ENCODE measurements at places on chromosomes 5 and 9.

GRCh38 chr9:120480707-120481106 is 99.3 kb downstream of the CDK5RAP2 start:
- no peak for DNase-seq

- DNase-seq: no peak
Measured at GRCh38 chr9:130429381-130429780, 15.4 kb upstream of the ASS1 start.

DNA sequence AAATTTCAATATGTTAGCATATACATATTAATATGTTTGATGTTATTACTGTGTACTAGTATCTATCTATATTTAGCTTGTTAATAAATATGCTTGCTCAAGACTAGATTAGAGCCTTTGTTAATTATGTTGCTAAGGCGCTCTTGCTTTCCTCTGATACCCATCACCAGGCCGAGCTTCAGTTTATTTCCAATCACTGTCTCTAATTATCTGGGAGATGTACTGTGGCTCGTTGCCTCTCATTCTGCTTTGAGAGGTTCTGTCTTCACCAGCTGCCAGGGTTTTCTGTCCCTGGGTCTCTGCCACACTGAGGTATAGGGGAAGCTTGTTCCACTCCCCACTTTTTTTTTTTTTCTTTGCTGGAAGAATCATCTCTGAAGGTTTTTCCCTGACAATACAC is 21.0 kb upstream of the TAF11L2 start:
- no peak for DNase-seq

- DNase-seq: no peak
Measured at GRCh38 chr9:105345626-105346025, 101.2 kb downstream of the SLC44A1 start.

DNA sequence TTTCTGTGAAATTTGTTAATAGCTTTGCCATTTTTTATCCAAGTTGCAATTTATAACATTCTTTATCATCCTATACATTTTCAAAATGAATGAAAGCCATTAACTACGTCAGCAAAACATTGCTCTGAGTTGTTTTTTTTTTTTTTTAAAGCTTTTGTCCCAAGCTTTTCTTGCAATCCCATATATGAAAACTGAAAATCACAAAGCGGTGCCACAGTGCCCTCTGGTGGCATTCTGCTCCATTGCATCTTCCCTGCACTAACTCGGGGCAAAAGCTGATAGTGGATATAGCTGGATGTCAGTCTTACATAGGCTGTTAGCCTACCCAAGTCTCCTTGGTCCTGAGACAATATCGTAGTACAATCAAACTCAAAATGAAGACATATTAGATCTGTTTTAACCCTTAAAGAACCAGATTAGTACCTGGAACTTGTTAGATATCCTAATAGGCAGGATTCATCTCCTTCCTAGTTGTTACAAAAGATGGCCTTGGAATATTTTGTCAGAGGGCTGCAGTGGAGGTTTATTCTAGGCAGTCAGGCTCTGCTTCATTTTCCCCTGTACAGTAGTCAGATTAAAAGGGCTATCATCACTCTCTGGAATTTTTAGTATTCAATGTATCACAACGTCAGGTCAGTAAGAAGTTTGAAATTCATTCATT is 669.9 kb downstream of the PTPRD start:
- peak; percentile 41 for DNase-seq

DNA sequence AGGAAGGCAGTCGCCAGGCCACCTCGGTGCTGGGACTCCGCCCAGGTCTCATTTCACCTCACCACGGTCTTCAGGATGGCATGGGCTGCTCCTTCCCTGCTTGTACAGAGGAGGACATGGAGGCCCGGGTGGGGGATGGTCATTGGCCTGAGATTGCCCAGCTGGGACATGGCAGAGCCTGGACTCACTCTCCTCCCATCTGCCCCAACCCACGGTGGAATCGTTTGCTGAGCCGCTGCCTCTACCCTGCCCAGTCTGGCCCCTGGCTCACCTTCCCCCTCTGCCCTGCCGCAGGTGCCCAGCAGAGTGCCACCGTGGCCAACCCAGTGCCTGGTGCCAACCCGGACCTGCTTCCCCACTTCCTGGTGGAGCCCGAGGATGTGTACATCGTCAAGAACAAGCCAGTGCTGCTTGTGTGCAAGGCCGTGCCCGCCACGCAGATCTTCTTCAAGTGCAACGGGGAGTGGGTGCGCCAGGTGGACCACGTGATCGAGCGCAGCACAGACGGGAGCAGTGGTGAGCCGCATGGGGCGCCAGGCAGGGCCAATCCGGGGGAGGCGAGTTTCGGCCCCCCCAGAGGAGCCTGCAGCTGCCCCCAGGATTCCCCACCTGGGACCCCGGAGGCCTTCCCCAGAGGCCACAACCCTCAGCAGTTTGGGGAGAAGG is 36.7 kb downstream of the HK3 start:
- DNase-seq: no peak

DNA sequence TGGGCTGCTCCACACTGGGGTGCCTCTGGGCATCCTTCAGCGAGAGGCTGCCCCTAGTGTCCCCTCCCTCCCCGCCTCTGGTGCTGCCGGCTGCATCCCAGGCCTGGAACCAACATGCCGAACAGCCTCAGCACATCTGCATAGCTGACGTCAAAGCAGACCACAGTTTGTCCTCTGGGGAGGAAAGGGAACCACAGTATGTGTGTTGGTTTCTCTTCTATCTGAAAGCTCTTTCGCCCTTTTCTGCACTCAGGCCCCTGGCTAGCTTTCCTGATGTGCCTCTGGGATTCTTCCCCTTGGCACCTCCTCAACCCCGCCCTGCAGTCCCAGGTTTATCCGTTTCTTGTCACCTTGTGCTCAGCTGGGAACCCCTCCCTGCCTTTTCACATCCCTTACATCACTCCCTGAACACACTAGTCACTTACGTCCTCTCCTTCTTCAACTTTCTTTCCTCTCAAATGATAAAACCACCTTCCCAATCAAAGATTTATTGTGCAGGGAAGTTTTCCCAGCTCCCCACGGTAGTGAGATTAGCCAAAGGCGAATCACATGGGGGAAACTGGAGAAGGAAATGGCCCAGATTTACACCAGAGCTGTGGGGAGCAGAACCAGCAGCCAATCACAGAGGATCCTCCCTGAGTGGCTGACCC is 35.5 kb upstream of the B4GALT1 start:
- peak; percentile 68 for DNase-seq

DNA sequence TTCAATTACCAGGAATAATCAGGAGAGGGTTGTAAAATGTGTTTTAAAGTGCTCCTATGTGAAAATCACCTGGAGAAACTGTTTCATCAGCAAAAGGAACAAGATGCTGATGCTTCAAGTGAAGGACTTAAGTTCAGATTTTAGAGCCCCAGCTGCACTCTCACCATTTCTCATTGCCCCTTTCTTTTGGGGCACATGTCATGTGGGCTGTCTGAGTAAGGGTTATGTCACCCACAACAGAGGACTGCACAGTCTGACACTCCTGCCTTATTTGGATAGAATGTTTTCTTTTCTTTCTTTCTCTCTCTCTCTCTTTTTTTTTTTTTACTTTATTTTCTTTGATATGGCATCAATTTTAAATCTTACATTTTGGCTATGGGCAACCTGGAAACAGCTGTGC is 204.1 kb upstream of the EFNA5 start:
- DNase-seq: no peak

GRCh38 chr5:131263648-131264450 is at the start of gene CDC42SE2:
Gene CDC42SE2 (plus strand): TSS chr5:131264053. CDS start chr5:131359494, 95,441 bp downstream.
- peak; percentile 93 for DNase-seq

DNA sequence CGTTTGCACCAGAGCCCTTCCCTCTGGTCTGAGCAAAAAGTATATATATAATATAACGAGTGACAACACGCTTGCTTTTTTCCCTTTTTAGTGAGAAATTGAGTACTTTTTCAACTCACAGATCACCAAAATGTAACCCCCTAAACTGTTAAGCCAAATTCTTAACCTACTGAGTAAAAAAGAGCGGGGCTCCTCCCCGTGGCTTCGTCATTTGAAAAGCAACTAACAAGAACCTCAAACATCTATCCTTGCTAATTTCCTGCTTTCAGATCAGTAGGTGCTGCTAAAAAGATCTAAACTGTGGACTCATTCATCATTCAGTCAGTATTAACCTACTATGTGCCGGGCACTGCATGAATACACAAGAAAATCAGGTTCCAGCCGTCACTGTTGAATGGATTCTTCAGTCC is 1.0 kb upstream of the PTBP3 start:
- no peak for DNase-seq
